ENCODE measurements at places on chromosomes 5 and 9. TPM values are rescaled to one million over a fixed set of nuclear protein-coding genes. Genes with fewer than 3 reads are reported as not detected.

TMC1 gene
- total RNA-seq, result not detected

CAST gene
- total RNA-seq, result 783 TPM

ZDHHC21 gene
- 7.3 TPM for total RNA-seq

TLR4 gene
- total RNA-seq, result 10.7 TPM

LPAR1 gene
- 6.5 TPM for total RNA-seq

PCDHA2 gene
- total RNA-seq, result not detected

ADRA1B gene
- 4.1 TPM for total RNA-seq

KIF4B gene
- total RNA-seq, result 0.11 TPM

FGD3 gene
- total RNA-seq, result 6.8 TPM

NIPAL4 gene
- not detected for total RNA-seq

- DNase-seq, result no peak
These were observed 106.6 kb downstream of the PDE8B start for GRCh38 chr5:77316871-77317661.

- DNase-seq, result no peak
These were observed 149.6 kb upstream of the C9orf72 start for GRCh38 chr9:27722866-27723265.

- no peak for DNase-seq
These were observed 783.3 kb upstream of the CDH9 start for GRCh38 chr5:27821681-27822080.

GRCh38 chr5:146789712-146790653 is 88.6 kb downstream of the PPP2R2B start:
- DNase-seq, result no peak

DNA sequence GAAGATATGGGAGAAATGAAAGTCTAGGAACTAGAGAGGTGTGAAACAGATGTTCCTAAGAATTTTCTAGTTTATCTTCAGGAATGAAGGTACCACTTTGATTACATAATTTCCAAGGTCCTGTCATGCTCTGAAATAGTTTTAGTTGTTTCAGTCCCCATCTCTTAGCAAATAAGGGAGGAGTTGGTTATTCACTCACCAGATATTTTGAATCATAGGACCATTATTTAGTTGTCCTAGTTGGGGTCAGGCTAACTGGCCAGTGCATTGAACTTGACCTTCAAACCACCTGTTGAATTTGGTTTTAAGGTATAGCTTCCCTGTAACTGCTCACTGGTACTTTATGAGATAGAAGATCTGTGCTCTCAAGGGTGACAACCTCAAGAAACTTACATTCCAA is 53.9 kb upstream of the TNFAIP8 start:
- no peak for DNase-seq

GRCh38 chr5:148746826-148747535 is 79.4 kb upstream of the ADRB2 start:
- no peak for DNase-seq

DNA sequence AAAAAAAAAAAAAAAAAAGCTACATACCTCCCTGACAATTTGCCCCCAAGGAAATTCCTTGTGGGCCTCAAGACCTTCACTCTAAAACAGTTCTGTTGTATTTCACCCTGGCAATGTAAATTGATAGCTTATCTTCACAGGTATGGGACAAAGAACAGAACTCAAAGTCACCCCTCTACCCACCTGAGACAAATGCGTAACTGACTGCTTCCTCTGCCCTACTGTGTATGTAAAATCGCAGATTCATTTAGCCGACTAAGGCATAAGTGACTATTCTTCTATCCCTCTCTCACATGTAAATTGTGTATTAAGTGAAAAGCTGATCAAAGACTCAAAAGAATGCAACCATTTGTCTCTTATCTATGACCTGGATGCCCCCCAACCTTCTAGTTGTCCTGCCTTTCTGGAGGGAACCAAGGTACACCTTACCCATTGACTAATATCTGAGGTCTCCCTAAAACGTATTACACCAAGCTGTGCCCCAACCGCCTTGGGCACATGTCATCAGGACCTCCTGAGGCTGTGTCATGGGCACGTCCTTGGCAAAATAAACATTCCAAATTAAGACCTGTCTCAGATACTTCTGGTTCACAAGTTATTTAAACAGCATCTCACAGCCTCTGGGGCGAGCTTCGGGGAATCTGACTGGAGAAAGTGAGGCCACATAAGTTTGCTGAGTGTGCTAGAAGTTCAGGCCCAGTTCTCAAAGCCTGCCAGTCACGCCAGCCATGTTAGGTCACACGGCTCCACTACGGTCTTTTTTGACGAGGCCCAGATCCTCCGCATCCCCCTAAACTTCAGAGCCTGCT is 954 bp downstream of the TBCA start:
- DNase-seq, result peak; percentile 48

- DNase-seq, result no peak
These were observed 99.7 kb upstream of the OSMR start for GRCh38 chr5:38745836-38746732.

DNA sequence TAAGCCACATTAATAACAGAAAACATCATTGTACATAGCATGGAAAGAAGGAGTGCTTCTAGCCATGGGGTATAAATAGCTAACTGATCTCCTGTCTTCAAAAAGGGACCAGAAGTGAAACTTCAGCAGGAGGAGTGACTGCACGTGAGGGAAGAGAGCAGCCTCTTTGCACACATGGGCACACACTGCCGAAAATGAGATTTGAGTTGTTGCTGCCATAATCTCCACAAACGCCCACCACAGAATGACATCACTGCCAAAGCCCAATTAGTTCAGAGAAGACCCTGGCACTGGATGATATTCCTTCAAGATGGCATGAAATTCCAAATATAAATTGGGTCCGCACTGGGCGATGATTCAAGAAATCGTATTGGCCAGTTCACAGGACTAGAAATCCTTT is 238.9 kb upstream of the NR4A3 start:
- DNase-seq, result no peak

DNA sequence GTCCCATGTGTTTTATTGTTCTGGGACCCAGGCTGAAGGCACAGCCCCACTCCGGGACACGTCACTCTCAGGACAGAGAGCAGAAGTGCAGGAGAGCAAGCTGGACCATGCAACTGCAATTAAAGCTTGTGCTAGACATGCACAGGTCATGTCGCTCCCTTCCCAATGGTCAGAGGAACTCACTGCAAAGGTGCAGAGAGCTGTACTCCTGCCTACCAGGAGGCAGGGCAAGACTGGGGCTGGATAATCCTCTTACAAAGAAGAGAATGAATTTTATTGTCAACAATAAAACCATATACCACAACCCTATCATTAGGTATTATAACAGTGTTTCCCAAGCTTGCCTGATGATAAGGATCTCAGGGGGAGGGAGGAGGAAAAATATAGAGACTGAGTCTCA is 74.0 kb upstream of the NEK6 start:
- DNase-seq, result no peak

- DNase-seq, result no peak
These were observed 40.1 kb downstream of the MACIR start for GRCh38 chr5:103298607-103299188.

- DNase-seq, result no peak
These were observed 1.5 kb upstream of the OR1N2 start for GRCh38 chr9:122551371-122551770.

- DNase-seq, result no peak
These were observed 30.5 kb downstream of the TRPM3 start for GRCh38 chr9:71090896-71091295.
